MV-4-11 (cell line): ENCODE measurements at places on chromosomes 16 and 17.

DNA sequence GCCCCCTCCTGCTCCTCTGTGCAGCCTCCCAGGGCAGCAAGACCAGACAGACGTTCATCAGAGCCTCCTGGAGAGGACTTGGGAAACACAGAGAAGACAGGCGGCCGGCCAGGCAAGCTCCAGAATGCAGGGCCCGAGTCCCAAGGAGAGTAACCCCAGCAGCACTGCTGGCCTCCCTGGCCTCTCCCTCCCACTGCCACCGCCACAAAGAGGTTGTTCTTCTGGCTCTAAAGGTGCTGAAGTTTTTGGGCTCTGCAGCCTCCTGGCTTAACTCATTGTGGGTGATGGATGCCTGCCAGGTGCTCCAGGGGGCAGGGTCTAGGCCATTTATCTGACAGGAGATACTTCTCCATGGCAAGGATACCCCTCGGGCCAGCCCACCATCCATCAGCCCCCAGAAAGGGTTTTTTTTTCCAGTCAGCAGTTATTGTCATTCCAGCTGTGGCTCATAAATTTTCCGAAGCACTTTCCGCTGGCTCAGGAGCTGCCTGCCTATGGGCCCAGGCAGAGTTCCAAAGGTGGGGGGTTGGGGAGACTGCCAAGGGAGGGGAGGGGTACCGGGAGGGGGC lies 32.0 kb upstream of the MRPS23 start:
- DNase-seq = no peak

DNA sequence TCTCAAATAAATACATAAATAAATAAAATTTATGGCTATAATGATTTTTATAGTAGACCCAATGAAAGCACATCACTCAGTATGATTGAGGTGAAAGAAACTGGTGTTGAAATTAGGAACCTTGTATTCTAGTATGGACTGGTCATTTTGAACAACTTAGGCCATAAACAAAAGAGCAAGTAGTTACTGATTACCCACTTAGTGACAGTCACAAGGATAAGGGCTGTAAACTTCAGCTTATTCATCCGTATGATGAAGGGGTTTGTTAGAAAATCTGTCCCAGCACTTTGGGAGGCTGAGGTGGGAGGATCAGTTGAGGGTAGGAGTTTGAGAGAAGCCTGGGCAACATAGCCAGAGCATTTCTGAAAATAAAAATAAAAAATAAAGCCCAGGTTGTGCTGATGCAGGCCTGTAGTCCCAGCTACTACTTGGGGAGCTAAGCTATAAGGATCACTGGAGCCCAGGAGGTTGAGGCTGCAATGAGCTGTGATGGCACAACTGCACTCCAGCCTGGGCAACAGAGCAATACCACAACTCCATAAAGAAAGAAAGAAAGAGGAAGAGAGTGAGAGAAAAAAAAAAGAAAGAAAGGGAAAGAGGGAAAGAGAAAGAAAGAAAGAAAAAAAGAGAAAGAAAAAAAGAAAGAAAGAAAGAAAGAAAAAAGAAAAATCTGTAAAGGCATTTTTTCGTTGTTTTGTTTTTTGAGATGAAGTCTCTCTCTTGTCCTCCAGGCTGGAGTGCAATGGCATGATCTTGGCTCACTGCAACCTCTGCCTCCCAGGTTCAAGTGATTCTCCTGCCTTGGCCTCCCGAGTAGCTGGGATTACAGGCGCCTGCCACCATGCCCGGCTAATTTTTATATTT lies 4.2 kb upstream of the SPAG9 start:
- no peak for DNase-seq

GRCh38 chr16:15777533-15778203 lies 79.2 kb downstream of the MYH11 start:
- DNase-seq = peak; percentile 45

- DNase-seq = no peak
Observed at GRCh38 chr17:61448042-61448441, 4.2 kb upstream of the TBX4 start.

- DNase-seq = no peak
Observed at GRCh38 chr17:46971647-46972300, 7.3 kb downstream of the RPRML start.
